Mesothelial cell of epicardium (in vitro differentiated cells): ENCODE measurements at places on chromosomes 11 and 22. TPM values are rescaled to one million over a fixed set of nuclear protein-coding genes. Genes with fewer than 3 reads are reported as not detected.
A peak's percentile ranks its signal among the peaks of the same experiment; 100 is the strongest.

- H3K27me3 ChIP-seq: no peaks in the 10 kb centered on the region
Observed at GRCh38 chr11:28144808-28145207, 36.6 kb downstream of the METTL15 start.

GRCh38 chr11:12029738-12030363, 21.4 kb upstream of the DKK3 start:
- H3K27me3 ChIP-seq: no peaks in the 10 kb centered on the region
- no peak for DNase-seq
- H3K4me1 ChIP-seq: peaks cover 6% of the 10 kb centered on the region
- no peaks in the 10 kb centered on the region for H3K36me3 ChIP-seq
- H3K4me3 ChIP-seq: no peak overlapping the region

- no peaks in the 10 kb centered on the region for H3K27me3 ChIP-seq
- H3K27ac ChIP-seq: no peak overlapping the region
- no peak overlapping the region for H3K4me3 ChIP-seq
Observed at GRCh38 chr11:31687256-31687655, 123.9 kb downstream of the PAX6 start.

- H3K4me3 ChIP-seq: no peak overlapping the region
- no peak for DNase-seq
- H3K27me3 ChIP-seq: peaks cover 1% of the 10 kb centered on the region
- H3K27ac ChIP-seq: no peak overlapping the region
Observed at GRCh38 chr11:119643212-119643875, 85.7 kb downstream of the NECTIN1 start.

DNA sequence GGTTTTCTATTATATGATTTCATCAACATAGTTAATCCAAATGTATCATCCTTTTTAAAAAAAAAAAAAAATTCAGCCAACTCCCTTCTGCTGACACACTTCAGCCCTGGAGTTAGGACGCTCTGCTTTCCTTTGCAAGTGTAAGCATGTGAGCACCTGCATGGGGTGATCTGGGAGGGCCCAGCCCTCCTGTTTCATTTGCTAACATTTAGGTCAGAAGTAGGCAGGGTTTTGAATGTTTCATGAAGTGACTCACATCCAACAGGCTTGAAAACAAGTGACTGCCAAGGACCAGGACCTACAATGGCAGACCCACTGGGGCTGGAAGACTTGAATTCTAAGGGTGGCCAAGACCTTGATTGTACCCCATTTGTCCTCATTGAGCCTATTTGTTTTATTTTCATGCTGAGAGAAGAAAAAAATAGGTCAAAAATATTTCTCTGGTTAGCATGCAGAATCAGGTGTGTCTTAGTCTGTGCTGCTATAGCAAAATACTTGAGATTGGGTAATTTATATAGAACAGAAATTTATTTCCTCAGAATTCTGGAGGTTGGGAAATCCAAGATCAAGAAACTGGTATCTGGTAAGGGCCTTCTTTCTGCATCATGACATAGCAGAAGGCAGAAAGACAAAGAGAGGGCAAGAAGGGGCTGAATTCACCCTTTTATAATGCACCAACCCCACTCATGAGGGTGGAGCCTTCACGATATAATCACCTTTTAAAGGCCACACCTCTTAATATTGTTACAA, 137.6 kb downstream of the CD44 start:
- H3K4me1 ChIP-seq: peaks cover 17% of the 10 kb centered on the region
- H3K36me3 ChIP-seq: no peaks in the 10 kb centered on the region
- no peak for DNase-seq
- H3K27me3 ChIP-seq: peaks cover 4% of the 10 kb centered on the region
- H3K27ac ChIP-seq: no peak overlapping the region

DNA sequence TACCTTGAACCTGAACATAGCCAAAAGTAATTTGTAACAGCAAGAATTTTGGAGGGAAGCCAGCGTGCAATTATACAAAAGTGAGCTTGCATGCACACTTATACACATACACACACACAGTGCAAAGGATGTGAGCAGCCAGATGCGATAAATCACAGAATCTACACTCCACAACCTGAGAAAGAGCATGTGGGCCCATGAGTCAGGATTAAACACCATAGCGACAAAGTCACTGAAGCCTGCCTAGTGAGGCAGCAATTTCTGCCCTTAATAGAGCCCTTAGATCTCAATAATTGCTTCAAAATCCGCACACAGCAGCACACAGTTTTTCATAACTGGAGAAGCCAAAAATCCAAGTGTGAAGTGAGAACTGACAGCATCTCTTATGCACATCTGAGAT, 42.6 kb upstream of the TEAD1 start:
- no peaks in the 10 kb centered on the region for H3K36me3 ChIP-seq
- no peak overlapping the region for H3K4me3 ChIP-seq
- H3K27ac ChIP-seq: no peak overlapping the region
- H3K27me3 ChIP-seq: no peaks in the 10 kb centered on the region
- no peak for DNase-seq
- H3K4me1 ChIP-seq: no peaks in the 10 kb centered on the region

DNA sequence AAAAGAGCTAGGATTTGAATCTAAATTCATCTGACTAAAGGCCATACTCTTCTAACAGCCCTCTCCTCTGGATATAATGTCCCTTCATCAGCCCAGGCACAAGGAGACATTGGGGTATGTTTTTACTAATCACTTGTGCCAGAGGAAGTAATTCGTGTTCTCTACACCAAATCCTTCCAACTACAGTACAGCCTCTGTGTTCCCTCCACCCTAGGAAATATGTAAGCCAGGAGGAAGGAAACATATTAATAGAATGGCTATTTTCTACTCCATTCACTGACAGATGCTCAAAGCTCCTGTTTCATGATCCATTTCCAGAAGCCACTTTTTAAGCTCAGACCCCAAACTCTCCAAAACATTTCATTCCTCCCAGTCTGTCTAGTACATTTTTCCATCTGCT, 12.0 kb upstream of the UBQLNL start:
- no peak for DNase-seq
- H3K4me1 ChIP-seq: no peaks in the 10 kb centered on the region
- H3K36me3 ChIP-seq: no peaks in the 10 kb centered on the region
- no peak overlapping the region for H3K27ac ChIP-seq

DNA sequence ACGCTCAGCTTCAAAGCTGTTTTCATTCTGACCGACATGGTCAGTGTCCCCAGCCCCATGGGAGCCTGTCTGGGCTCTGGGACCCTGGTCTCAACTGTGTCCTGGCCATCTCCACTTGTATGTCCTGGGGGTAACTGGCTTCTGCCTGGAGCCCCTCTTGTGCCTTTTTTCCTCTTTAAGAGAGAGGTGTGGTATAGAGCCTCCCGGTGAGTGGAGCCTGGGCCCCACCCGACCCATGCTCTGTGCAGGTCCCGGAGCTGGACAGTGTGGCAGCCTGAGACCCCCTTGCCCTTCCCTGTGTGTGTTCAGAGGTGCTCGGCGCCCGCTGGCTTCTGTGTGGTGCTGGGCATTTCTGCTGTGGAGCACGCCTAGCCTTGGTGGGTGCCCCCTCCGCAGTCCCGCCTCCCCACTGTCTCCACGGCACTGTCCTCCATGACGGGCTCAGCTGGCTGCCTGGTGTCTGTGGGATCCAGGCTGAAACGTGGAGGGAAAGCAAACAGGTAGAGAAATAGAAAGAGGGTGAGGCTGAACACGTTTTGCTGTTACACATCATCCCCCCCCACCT, 74.9 kb downstream of the PARVB start:
- H3K4me3 ChIP-seq: no peak overlapping the region
- no peaks in the 10 kb centered on the region for H3K4me1 ChIP-seq
- peaks cover 2% of the 10 kb centered on the region for H3K27me3 ChIP-seq
- DNase-seq: no peak
- no peak overlapping the region for H3K27ac ChIP-seq

DNA sequence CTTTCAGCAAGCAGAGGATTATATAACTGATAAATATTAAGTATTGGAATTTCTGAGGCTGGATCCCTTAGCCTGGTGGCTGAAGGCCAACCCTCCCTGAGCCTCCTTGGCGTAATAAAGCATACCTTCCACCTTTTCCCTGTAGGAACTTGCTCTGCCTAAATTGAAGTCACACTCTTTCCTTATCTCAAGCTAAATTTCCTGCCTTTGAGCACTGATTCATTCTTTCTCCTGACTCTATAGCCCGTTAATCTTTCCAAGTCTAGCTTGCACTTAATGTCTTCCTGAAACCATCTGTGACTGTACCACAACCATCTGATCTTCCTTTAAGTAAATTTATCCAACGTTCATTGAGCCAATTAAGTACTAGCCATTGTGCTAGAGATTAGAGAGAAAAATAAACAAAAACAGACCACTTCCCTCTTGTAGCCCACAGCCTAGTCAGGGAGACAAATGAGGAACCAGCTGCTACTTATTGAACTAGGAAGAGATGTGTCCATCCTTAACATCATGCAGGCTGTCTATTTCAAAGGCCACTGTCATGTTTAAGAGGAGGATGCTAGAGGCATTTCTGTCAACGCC, 62.9 kb downstream of the GRK3 start:
- H3K27ac ChIP-seq: no peak overlapping the region
- H3K36me3 ChIP-seq: peaks cover 2% of the 10 kb centered on the region
- no peaks in the 10 kb centered on the region for H3K27me3 ChIP-seq
- peaks cover 7% of the 10 kb centered on the region for H3K4me1 ChIP-seq
- H3K4me3 ChIP-seq: no peak overlapping the region

DNA sequence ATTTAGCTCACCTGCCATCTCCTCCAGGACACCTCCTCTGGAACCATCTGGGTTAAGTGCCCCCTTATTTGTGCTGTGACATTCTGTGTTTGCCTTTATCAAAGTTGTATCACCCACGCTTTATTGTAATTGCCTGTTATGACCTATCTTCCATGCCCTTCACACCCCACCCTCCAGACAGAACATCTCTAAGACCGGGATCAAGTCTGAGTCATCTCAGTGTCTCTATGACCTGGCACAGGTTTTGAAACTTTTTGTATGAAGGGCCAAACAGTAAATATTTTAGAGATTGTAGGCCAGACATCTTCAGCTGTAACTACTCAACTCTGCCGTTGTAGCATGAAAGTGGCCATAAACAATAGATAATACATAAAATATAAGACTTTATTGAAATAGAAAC, 161.8 kb downstream of the SPON1 start:
- peaks cover 5% of the 10 kb centered on the region for H3K36me3 ChIP-seq
- H3K27me3 ChIP-seq: no peaks in the 10 kb centered on the region
- no peaks in the 10 kb centered on the region for H3K4me1 ChIP-seq
- DNase-seq: no peak
- H3K27ac ChIP-seq: no peak overlapping the region
- H3K4me3 ChIP-seq: no peak overlapping the region

GRCh38 chr11:114207096-114207495, 89.1 kb upstream of the NNMT start:
- no peak overlapping the region for H3K27ac ChIP-seq
- H3K27me3 ChIP-seq: peaks cover 44% of the 10 kb centered on the region
- peaks cover 21% of the 10 kb centered on the region for H3K4me1 ChIP-seq
- no peak for DNase-seq

DNA sequence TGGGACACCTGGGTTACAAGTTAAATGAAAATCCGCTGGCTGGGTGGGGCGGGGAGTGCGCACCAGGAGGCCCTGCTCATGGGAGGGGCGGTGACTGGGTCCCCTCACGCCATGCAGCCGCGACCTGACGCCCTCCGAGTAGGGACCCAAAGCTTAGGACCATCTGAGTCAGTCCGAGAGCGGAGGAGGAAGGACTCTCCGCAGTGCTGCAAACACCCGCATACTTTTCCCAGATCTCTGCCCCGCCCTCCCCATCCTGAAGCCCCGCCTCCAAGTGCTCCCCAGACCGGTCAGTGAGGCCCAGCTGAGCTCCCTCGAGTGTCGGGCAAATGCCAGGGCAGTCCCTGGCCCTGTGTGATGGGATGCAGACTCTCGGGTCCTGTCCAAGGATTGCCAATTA, 6.6 kb upstream of the FLI1 start:
- H3K36me3 ChIP-seq: no peaks in the 10 kb centered on the region
- peak overlapping the region; percentile 63 for H3K4me3 ChIP-seq
- no peak for DNase-seq
- peaks cover 100% of the 10 kb centered on the region for H3K27me3 ChIP-seq
- H3K4me1 ChIP-seq: peaks cover 45% of the 10 kb centered on the region

DNA sequence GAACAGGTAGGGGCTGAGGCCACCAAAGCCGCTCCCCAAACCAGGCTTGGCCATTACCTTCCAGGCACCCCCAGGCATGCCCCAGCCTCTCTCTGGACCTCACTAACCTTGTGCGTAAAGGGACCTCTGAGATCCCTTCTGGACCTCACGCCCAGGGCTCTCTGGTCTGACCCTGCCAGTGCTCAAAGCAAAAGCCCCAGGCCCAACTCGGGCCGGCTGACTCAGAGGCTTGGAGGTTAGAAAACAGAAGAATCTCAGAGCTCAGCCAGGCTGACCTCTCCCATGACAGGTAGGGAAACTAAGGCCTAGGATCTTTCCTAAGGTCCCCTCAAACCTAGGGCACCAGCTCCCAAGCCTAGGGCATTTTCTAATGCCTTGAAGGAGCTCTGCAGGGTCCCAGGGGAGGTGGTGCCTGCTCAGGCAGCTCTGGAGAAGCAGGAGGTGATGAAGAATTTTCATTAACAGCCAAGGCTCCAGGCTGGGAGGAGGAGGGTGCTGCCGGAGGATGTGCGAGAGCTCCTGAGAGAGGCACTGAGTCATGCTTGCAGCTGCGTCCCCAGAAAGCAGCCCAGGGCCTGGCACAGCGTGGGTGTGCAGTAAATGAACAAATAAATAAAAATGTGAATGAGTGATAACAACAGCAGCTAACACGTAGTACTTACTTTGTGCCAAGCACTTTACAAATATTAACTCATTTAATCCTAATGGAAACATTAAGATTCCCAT, 25.6 kb downstream of the ARRB1 start:
- H3K27ac ChIP-seq: no peak overlapping the region
- no peak overlapping the region for H3K4me3 ChIP-seq
- no peaks in the 10 kb centered on the region for H3K27me3 ChIP-seq
- peaks cover 18% of the 10 kb centered on the region for H3K4me1 ChIP-seq
- H3K36me3 ChIP-seq: no peaks in the 10 kb centered on the region
- no peak for DNase-seq

DNA sequence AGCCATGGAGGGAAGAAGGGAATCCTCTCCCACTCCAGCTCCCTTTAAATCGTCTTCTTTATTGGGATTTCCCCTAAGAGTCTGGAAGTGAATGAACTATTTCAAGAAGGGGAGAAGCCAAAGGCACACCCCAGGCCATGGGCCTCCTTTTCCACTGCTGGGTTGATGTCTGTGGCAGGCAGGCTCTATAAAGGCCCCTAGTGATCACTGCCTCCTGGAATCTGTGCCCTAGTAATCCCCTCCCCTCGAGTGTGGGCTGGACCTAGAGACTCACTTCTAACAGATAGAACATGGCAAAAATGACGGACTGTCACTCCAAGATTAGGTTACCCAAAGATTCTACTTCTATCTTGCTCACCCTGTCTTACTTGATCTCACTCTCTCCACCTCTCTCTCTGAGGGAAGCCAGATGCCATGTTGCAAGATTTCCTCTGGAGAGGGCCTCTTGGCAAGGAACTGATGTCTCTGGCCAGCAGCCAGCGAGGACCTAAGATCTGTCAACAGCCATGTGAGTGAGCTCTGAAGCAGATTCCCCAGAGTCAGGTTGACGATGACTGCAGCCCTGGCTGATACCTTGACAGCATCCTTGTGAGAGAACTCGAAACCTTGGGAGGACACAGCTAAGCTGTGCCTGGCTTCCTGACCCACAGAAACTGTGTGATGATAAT, 444.8 kb downstream of the SOX6 start:
- H3K4me3 ChIP-seq: no peak overlapping the region
- peaks cover 2% of the 10 kb centered on the region for H3K27me3 ChIP-seq
- H3K27ac ChIP-seq: peak overlapping the region; percentile 83
- no peaks in the 10 kb centered on the region for H3K36me3 ChIP-seq
- H3K4me1 ChIP-seq: peaks cover 23% of the 10 kb centered on the region

Gene RPS6KA4
- total RNA-seq: 27.6 to 30.1 TPM (median 30.1 TPM) in 3 replicates

Gene TRIM66
- 8.3 to 10.1 TPM (median 8.7 TPM) in 3 replicates for total RNA-seq

Gene GTSE1
- 15.3 to 18.7 TPM (median 16.7 TPM) in 3 replicates for total RNA-seq

Gene F2
- total RNA-seq: 0.18 TPM in 1 of 3 replicates, not detected in the others

Gene SHISA8
- total RNA-seq: not detected in 3 replicates

Gene OOSP2
- not detected in 3 replicates for total RNA-seq
